ENCODE measurements at places on chromosomes 3 and 15.

DNA sequence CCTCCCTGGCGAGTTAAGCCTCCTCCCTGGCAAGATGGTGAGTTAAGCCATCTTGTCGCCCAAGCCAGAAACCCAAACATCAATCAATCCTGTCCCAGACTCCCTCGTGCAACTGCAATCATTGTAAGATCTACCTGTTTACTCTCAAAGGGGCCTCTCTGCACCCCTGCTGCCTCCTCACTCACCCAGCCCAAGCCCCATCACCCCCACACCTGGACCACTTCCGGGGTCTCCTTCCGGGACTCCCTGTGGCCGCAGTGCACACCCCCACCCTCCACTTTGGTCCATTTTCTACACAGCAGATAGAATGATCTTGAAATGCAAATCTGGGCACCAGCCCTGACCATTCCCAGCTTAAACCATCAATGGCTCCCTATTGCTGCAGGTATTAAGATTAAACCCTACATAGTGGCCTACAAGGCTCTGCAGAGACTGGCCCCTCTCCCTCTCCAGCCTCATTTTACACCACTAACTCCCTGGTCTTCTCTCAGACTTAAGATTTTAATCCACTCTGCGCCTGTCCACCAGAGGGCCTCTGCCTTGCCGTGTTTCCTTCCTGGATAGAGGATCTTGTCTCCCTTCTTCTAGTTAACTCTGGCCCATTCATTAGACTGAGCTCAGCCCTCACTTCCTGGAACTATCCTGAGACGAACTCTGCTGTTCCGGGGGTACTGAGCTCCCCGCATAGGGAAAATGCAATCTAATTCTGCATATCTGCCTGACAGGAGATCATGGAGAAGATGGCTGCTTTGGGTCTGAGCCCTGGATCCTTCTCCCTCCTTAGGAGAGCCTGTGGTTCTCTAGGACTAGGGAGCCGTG is 41.9 kb upstream of the SLC6A1 start:
- DNase-seq = peak; percentile 47

- DNase-seq = no peak
These were observed 279.8 kb downstream of the ZPLD1 start for GRCh38 chr3:102714567-102714966.

- DNase-seq = no peak
These were observed 260.0 kb downstream of the ABHD5 start for GRCh38 chr3:43950775-43951174.

GRCh38 chr3:39910135-39910534 is 100.7 kb downstream of the MYRIP start:
- no peak for DNase-seq

DNA sequence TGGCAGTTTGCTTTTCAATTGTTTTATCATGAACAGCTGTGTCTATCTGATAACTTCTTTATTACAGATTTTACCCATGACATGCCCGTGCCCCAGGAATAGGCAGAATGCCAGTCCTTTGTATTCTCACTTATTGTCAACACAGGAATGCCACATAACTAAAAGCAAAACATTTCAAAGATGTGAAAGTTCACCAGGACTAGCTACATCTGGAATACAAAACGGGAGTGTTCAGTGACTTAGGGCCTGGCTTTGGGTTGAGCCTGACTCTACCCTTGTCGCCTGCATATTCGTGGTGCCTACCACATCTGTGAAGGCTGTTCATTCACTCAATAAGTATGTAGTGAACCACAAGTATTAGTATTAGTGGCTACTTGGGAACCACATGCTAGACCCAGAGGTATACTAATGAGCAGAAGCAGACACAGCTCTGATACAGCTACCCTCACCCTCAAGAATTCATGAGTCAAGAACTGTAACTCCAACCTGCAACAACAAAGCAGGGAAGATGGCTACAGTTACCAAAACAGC is 2.9 kb downstream of the TNFSF10 start:
- peak; percentile 93 for DNase-seq

Measured in AG10803 (cell line).